ENCODE measurements at places on chromosomes 5 and 9. TPM values are rescaled to one million over a fixed set of nuclear protein-coding genes. Genes with fewer than 3 reads are reported as not detected.

The MBLAC2 gene
- total RNA-seq: 4.5 TPM

- H3K27me3 ChIP-seq: no peaks in the 10 kb centered on the region
- no peaks in the 10 kb centered on the region for H3K4me1 ChIP-seq
- no peak for DNase-seq
- H3K27ac ChIP-seq: peak overlapping the region; percentile 49
Observed at GRCh38 chr9:34346873-34347799, 17.8 kb downstream of the NUDT2 start.

GRCh38 chr5:35618781-35619180 is 1.1 kb downstream of the SPEF2 start:
- no peaks in the 10 kb centered on the region for H3K36me3 ChIP-seq
- H3K27ac ChIP-seq: no peak overlapping the region
- H3K4me1 ChIP-seq: peaks cover 7% of the 10 kb centered on the region
- H3K27me3 ChIP-seq: peaks cover 13% of the 10 kb centered on the region
- DNase-seq: no peak
- H3K4me3 ChIP-seq: peak overlapping the region; percentile 97

GRCh38 chr5:14016549-14016948 is 72.1 kb upstream of the DNAH5 start:
- H3K36me3 ChIP-seq: no peaks in the 10 kb centered on the region
- peaks cover 14% of the 10 kb centered on the region for H3K27me3 ChIP-seq
- no peak overlapping the region for H3K27ac ChIP-seq
- H3K4me1 ChIP-seq: peaks cover 2% of the 10 kb centered on the region
- no peak overlapping the region for H3K4me3 ChIP-seq
- DNase-seq: no peak

DNA sequence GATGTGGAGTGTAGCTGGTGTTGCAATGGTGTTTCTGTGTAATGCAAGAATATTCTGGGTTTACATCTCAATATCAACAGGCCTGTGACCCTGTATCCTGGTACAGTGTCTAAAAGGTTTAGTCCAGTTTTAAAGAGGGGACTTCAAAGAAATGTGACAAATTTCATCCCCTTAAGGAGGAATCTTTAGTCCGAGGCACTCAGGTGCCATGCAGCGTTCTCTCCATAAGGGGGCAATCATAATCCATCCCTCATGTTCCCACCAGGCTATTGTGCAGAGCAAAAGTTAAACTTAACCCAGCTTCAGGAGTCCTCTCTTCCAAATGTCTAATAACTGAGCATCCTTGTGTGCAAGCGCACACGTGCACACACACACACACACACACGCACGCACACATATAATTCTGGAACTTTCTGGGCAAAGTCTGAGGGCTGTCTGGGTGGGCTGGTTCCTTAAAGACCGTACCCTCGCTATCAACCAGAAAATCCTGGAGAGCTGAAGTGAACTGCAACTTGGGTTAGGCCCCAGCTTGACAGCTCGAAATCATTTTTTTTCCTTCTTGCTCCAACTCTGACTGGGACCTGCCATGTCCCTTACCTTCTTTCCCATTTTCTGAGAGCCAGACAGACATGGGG is 46.0 kb downstream of the CRB2 start:
- no peak overlapping the region for H3K27ac ChIP-seq
- H3K27me3 ChIP-seq: peaks cover 16% of the 10 kb centered on the region
- H3K36me3 ChIP-seq: no peaks in the 10 kb centered on the region
- peaks cover 6% of the 10 kb centered on the region for H3K4me1 ChIP-seq

DNA sequence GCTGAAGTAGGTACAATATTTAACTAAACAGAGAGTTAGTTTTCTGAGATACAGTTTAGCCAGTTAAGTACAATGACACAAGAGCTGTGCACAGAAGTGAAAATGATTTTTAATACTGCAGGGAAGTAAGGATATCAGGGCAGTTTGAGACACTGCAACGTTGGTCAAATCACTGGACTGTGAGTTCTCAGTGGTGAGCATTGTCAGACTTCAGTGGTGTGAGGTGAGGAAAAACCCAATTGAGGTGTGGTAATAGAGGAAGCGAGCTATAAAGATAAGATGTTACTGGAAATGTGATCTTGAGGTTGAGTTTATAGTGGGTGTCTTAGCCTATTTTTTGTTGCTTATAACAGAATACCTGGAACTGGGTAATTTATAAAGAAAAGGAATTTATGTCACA is 12.8 kb upstream of the FBXL7 start:
- DNase-seq: no peak
- H3K36me3 ChIP-seq: no peaks in the 10 kb centered on the region
- H3K27ac ChIP-seq: no peak overlapping the region
- H3K4me3 ChIP-seq: no peak overlapping the region

GRCh38 chr9:125497478-125497877 is 209.5 kb downstream of the MAPKAP1 start:
- H3K27ac ChIP-seq: no peak overlapping the region
- no peak overlapping the region for H3K4me3 ChIP-seq
- DNase-seq: no peak

The CCL19 gene
- total RNA-seq: not detected

The CXCL14 gene
- total RNA-seq: 6.1 TPM

The SOX30 gene
- not detected for total RNA-seq

The TNC gene
- total RNA-seq: 5.1 TPM
